ENCODE measurements at places on chromosomes 12 and 14.

DNA sequence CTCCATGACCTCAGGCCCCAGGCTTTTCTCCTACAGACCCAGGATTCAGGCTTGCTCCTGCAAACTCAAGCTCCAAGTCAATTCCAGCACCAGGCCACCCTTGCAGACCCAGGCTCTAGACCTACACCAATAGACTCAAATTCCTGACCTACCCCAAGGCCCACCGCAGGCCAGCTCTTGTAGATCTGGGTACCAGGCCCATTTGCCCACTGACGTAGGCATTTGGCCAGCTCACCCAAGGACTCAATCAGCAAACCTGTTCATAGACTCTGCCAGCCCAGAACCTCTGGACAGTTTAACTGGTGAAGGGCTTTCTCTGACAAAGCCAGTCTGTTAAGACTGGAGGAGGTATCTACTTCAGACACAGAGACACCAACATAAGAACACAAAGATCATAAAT lies 52.3 kb downstream of the SPTSSA start:
- ATAC-seq = no peak

GRCh38 chr12:105384916-105385535 lies 54.5 kb downstream of the C12orf75 start:
- ATAC-seq = no peak

DNA sequence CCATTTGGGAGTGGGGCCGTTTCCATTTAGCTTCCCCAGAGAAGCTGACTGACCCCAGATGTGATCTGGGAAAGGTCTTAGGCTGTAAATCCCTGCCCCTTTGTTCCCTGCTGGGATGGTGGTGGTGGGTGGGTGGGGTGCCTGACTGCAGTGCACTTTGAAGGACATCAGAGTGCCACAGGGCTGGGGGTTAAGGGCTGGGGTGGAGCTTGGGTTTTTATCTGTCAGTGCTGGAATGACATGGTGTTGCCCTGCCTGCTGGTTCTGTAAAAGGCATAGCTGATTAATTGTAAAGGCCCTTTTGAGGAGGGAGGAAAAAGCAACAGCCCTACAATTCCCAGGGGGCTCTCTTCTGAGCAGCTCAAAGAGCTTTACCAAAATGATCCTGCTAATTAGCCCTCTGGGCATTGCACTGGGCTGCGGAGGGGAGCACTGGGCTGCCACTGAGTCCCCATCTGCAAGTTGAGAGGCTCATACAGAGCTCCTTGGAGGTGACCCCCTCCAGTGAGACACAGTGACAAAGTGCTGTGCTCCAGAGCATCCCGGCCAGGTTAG lies 21.1 kb downstream of the PLEKHG3 start:
- peak; percentile 9 for ATAC-seq

DNA sequence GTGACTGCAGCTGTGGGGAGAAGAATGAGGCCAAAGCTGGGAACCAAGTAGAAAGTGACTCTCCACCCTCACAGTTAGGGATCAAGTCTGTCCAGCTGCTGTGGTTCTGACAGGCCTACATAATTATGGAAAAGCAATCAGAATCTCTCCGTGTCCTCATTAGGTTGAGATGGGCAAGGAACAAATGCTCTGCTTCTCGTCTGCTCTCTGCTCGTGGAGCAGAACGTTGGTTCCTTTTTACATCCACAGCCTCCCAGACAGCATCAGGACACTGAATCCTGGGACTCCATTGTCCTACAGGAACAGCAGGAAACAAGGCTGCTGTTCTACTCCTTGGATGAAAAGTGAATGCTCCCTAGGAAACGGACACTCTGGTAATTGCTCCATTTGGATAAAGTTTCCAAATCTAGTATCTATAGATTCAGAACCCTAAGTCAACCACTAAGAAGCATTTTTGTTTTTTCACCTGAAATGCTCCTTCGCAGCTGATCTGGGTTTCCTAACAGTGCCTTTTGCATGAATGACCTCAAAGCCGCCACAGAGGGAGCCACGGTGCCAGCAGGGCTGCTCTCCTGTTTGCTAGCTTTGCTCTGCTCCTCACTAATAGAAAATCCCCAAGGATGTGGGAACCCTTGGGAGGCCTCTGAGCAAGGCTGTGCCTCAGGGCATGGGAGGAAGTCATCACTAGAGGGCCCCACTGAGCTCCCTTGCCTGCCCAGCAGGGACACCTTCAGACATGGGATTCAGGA lies 102.0 kb downstream of the EGLN3 start:
- ATAC-seq = peak; percentile 99

DNA sequence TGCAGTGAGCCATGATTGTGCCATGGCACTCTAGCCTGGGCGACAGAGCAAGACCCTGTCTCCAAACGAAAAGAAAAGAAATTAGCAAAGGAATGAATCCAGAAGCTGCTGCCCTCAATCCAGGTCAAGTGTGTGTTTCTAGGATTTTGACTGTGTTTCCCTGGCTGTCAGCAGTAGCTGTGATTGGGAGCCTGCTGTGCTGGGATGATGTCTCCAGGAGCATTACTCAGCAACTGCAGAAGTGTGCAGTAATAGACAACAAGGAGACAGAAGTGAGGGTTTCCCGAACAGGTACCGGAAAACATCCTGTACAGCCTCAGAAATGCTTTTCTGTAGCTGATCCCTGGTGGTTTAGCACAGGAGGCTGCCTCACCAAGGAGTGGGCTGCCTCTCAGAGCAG lies 492.5 kb downstream of the FUT8 start:
- no peak for ATAC-seq

DNA sequence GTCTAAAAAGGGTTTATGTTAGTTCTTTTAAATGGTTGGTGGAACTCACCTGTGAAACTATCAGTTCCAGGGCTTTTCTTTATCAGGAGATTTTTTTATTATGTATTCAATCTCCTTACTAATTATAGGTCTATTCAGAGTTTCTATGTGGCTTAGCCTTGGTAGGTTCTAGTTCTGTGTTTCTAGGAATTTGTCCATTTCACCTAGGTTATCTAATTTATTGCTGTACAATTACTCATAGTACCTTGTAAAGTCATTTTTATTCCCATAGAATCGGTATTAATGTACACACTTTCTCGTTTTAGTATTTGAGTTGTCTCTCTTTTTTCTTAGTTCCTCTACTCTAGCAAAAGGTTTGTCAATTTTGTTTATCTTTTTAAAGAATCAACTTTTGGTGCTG lies 59.0 kb downstream of the BORCS5 start:
- no peak for ATAC-seq

GRCh38 chr14:97443412-97443811 lies 646.2 kb downstream of the VRK1 start:
- no peak for ATAC-seq

Data from motor neuron (in vitro differentiated cells).